ENCODE measurements at places on chromosomes 11 and 22. TPM values are rescaled to one million over a fixed set of nuclear protein-coding genes. Genes with fewer than 3 reads are reported as not detected.

OR5B21 gene
- total RNA-seq, result not detected

TM7SF2 gene
- total RNA-seq, result 4.6 TPM

LRRC56 gene
- 0.95 TPM for total RNA-seq

GAL gene
- 12.0 TPM for total RNA-seq

ST14 gene
- 0.10 TPM for total RNA-seq

SLC29A2 gene
- total RNA-seq, result 8.7 TPM
